Neural crest cell (in vitro differentiated cells): ENCODE measurements at places on chromosomes 13 and 19. TPM values are rescaled to one million over a fixed set of nuclear protein-coding genes. Genes with fewer than 3 reads are reported as not detected.

DNA sequence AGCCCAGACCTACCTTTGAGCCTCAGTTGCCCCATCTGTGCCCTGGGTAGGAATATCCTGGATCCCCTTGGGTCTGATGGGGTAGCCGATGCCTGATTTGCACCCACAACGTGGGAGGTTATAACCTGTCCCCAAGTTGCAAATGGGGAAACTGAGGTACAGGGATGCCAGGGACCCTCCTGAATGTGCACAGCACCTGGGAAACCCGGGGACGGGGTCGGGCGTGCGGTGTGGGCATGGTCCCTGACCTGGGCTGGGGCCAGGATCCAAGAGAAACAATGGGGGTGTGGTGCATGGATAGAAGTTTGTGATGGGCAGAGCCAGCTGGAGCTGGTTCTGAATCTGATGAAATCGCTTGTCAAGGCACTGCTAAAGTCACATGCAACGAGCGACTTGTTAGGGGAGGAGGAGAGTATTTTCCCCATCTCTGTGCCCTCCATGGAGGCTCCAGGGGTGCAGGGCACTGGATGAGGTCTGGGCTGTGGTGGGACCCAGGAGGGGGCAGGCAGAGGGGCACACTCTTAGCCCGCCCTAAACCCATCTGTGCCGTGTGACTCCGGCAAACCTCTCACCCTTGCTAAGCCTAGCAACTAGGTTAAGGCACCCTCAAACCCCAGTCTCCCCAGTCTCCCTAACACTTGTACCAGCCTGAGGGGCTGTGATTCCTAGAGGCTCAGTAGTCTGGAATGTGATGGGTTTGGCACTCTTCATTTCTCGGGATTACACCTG is 749 bp downstream of the GDF15 start:
- H3K27me3 ChIP-seq, result peaks cover 64% of the 10 kb centered on the region
- no peaks in the 10 kb centered on the region for H3K36me3 ChIP-seq
- no peak overlapping the region for H3K4me3 ChIP-seq

- H3K27ac ChIP-seq, result peak overlapping the region; percentile 15
- H3K4me1 ChIP-seq, result peaks cover 20% of the 10 kb centered on the region
Observed at GRCh38 chr19:51339313-51339686, 2.6 kb downstream of the VSIG10L start.

GRCh38 chr19:3496392-3497273 is 3.8 kb downstream of the DOHH start:
- H3K4me1 ChIP-seq, result peaks cover 8% of the 10 kb centered on the region
- no peak overlapping the region for H3K27ac ChIP-seq
- peaks cover 5% of the 10 kb centered on the region for H3K36me3 ChIP-seq
- DNase-seq, result no peak
- H3K4me3 ChIP-seq, result peak overlapping the region; percentile 56

- peak overlapping the region; percentile 97 for H3K27ac ChIP-seq
- H3K27me3 ChIP-seq, result peaks cover 4% of the 10 kb centered on the region
- peaks cover 35% of the 10 kb centered on the region for H3K36me3 ChIP-seq
- DNase-seq, result no peak
- H3K4me1 ChIP-seq, result peaks cover 19% of the 10 kb centered on the region
Observed at GRCh38 chr13:96052656-96053002, 572 bp downstream of the UGGT2 start.

- no peak overlapping the region for H3K4me3 ChIP-seq
- H3K27ac ChIP-seq, result no peak overlapping the region
- H3K4me1 ChIP-seq, result no peaks in the 10 kb centered on the region
- DNase-seq, result no peak
- no peaks in the 10 kb centered on the region for H3K27me3 ChIP-seq
- peaks cover 12% of the 10 kb centered on the region for H3K36me3 ChIP-seq
Observed at GRCh38 chr19:12648088-12648487, 18.5 kb downstream of the MAN2B1 start.

DNA sequence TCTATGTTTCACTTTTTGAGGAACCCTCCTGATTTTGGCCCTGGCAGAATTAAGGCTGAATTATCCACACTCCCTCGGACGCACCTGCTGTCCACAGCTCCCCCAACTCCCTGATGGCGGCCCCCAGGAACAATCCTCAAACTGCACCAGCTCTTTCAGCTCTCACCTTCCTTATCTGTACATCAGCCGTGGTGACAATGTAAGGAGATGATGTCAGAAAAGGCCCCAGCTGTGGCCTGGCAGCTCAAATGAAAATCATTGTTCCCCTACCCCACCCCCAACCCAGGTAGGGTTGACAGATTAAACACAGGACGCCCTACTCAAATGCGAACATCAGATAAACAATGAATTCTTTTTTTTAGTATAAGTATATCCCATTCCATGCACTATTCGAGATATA is 35.0 kb upstream of the KLF2 start:
- H3K36me3 ChIP-seq, result no peaks in the 10 kb centered on the region
- no peak for DNase-seq
- H3K4me3 ChIP-seq, result no peak overlapping the region
- no peak overlapping the region for H3K27ac ChIP-seq
- peaks cover 16% of the 10 kb centered on the region for H3K27me3 ChIP-seq

DNA sequence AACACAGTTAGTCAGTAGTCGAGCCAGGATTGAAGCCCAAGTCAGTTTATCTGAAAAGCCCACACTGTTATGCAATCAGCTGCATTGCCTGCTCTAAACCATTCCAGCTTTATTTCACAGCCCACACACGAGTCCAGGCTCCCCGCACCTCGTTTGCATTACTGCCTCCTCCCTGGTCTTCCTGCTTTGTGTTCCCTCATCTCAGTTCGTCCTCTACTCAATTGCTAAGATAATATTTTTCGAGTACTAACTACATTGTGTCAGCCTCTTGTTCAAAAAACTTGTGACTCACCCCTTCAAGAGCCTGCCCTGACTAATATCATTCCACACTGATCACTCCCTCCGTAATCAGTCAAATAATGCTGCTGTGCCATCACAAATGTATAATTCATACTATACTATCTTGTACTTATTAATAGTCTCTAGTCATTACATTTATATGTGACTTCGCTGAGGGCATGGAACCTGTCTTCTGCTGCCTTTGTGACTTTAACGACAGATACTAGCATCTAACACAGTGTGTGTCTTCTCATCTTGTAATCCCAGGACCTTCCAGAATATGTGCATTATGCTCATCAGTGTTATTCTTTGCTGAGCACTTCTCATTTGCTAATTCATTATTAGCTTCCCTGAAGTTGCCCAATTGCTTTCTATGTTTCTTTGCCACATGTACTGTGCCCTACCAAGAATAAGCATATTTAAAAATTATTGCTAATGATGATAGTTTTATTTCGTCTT is 26.2 kb upstream of the WDFY2 start:
- H3K27ac ChIP-seq, result no peak overlapping the region
- H3K27me3 ChIP-seq, result no peaks in the 10 kb centered on the region
- H3K4me3 ChIP-seq, result no peak overlapping the region
- H3K4me1 ChIP-seq, result peaks cover 5% of the 10 kb centered on the region
- no peaks in the 10 kb centered on the region for H3K36me3 ChIP-seq

DNA sequence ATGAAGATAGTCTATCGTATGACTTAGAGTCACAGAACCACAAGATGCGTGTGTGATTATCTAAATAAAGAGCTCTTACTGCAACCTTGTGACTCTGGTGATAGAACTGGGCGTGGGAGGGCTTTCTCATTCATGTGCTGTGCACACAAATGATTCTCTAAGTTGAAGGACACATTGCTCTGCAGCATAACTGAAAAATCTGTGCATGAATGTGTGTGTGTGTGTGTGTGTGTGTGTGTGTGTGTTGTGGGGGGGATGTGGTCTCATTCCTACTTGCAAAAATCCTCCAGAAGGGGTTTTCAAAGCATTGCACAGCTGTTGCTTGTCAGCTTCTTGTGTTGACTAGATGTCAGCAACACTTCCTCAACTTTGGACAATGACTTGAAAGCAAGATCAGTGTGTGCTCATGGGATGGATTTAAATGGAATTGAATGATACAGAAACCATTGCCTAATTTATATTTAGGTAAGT is 22.4 kb downstream of the LRCH1 start:
- peaks cover 59% of the 10 kb centered on the region for H3K4me1 ChIP-seq
- H3K27me3 ChIP-seq, result no peaks in the 10 kb centered on the region

DNA sequence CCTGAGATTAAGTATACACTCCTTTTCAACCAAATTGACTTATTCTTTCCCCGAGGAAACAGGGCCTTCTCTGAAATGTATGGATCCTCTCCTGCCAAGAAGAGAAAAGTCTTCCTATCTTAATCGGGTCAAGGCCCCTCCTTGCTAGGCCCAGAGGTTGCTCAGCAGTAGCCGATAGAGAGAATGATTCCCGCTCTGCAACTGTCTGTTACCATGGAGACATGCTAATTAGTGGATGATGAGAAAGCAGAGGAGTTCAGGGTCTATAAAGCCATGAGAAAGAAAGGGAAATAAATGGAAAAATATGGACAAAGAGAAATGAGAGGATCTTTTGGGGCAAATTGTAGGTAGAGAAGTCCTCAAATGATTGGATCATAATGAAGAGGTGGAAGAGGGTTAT is 103.5 kb downstream of the POU4F1 start:
- H3K4me1 ChIP-seq, result peaks cover 10% of the 10 kb centered on the region
- no peak for DNase-seq
- H3K27ac ChIP-seq, result no peak overlapping the region
- H3K36me3 ChIP-seq, result no peaks in the 10 kb centered on the region

DNA sequence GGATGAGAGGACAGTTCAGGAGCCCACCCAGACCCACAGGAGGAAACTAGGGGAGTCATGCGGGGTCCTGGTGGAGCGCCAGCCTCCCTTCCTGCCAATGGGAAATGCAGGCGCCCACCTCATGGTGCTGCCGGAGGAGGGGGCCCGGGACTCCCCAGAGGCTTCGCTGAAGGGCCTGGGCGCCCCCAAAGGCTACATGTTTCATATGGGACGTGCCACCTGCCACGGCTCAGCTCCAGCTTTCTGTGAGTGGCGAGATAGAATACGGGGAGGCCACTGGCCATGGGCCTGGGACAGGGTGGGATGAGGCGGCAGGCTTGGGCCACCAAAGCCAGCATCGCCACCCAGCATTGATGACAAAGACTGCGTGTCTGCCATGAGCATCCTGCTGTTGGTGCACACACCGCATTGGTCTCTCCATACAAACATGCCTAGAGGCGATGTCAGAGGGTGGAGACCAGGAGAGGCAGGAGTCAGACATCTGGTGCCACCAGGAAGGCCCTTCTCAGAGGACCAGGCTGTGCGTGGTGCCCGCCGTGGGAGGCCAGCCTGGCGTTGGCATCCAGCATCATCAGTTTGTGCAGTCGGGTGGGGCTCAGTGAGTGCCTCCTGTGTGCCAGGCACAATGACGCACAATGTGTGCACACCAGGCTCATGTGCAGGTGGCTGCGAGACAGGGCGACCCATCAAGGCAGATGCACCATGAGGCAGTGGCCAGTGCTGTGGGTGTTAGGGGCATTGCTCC is 1.2 kb upstream of the F10 start:
- peak overlapping the region; percentile 35 for H3K27ac ChIP-seq
- no peaks in the 10 kb centered on the region for H3K36me3 ChIP-seq
- no peak for DNase-seq
- peaks cover 12% of the 10 kb centered on the region for H3K4me1 ChIP-seq

- H3K4me3 ChIP-seq, result peak within 1 kb of the TSS; percentile 79
- no peak within 1 kb of the TSS for H3K27ac ChIP-seq
- peaks cover 16% of the 10 kb centered on the region for H3K4me1 ChIP-seq
- no peaks in the 10 kb centered on the region for H3K36me3 ChIP-seq
Observed at GRCh38 chr19:39514840-39515550, at the start of gene SELENOV. SELENOV (plus strand) TSS chr19:39515139; CDS start chr19:39515213, 74 bp downstream.

- no peak overlapping the region for H3K4me3 ChIP-seq
- H3K4me1 ChIP-seq, result peaks cover 12% of the 10 kb centered on the region
- H3K27me3 ChIP-seq, result no peaks in the 10 kb centered on the region
- no peak overlapping the region for H3K27ac ChIP-seq
Observed at GRCh38 chr13:41655997-41656396, 198.6 kb downstream of the RGCC start.

DNA sequence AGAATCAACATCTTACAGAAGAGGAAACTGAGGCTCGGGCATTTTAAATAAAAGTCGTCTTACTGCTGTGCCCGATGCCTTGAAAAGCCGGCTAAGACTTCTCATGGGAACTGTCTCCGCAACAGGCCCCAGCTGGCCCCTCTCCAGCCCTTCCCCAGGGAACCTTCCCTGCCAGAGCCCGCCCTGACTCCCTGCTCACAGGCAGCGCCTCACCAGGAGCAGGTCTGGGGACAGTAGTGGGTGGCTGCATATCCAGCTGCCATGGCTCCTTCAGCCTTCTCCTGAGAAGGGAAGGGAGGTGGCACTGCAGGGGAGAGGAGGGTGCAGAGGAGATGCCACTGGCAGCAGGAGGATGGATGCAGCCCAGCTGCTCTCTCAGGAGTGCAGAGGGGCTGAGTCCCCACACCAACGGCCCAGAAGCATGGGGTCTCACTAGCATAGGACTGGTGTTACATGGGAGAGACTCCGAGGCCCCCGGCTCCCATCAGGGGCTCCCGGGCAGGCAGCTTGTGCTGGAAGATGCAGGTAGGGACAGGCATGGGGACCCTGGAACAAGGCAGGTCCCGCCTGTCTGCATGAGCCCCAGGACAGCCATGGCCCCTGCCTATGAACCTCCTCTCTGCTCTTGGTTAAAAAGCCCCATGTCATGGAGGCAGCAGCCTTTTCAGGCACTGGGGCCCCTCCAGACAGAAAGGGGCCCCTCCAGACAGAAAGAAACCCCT is 216.4 kb upstream of the SGCG start:
- no peak for DNase-seq
- no peaks in the 10 kb centered on the region for H3K36me3 ChIP-seq
- no peaks in the 10 kb centered on the region for H3K4me1 ChIP-seq
- H3K4me3 ChIP-seq, result no peak overlapping the region

DNA sequence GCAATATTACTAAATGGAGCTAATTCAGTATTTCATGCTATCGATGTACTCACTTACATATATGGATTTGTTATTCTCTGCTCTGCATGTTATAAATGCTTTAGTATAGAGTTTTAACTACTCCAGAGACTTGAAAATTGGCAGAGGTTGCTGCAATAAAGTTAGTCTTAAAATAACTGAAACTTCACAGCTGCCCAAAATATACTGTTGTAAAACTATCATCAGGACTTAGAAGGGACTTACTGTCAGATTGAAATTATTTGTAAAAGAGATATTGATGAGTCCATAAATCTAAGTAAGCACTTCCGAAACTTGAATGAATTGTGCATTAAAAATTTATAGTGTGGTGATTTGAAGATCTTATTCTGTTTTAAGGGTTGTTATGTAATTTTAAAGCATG is 1178.2 kb upstream of the PCDH20 start:
- no peaks in the 10 kb centered on the region for H3K4me1 ChIP-seq
- no peak overlapping the region for H3K27ac ChIP-seq
- H3K36me3 ChIP-seq, result no peaks in the 10 kb centered on the region
- H3K27me3 ChIP-seq, result no peaks in the 10 kb centered on the region

Gene ZNF30
- total RNA-seq, result 6.2 and 7.2 TPM in 2 replicates

Gene ZNF99
- not detected in 2 replicates for total RNA-seq

Gene DENND1C
- not detected in 2 replicates for total RNA-seq

Gene SUPT5H
- total RNA-seq, result 129 and 140 TPM in 2 replicates

Gene DPRX
- not detected in 2 replicates for total RNA-seq

Gene MEIOSIN
- total RNA-seq, result not detected in 2 replicates

Gene ATXN8OS
- not detected in 2 replicates for total RNA-seq

Gene CGB1
- not detected in 2 replicates for total RNA-seq
